ENCODE measurements at places on chromosomes 1 and 21.

- no peak for DNase-seq
These were observed 21.0 kb downstream of the OPRD1 start for GRCh38 chr1:28832966-28833365.

DNA sequence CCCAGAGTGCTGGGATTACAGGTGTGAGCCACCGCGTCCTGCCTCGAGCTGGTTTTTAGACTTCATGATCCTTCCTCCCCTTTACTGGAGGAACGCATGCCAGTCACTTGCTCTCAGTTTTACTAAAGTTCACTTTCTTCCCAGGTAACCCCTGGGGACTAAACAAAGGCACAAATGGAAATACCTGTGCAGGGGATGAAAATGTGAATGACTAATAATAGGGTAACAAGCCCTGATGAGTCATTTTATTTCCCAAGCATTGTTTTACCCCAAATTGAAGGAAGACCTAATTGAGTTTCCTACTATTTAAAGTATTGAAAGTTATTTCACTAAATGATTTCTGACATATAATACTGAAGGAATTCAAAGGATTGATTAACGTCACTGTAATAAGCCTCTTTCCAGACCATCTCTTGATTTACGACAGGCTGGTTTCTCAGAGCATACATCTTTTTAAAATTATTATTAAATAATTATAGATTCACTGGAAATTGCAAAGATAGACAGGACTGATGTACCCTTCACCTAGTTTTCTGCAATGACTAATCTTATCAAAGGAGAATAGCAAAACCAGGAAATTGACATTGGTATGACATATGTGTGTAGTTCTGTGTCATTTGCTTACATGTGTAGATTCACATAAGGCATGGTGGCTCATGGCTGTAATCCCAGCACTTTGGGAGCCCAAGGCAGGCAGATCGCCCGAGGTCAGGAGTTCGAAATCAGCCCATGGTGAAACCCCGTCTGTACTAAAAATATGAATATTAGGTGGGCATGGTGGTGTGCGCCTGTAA is 53.2 kb upstream of the SOD1 start:
- no peak for DNase-seq

DNA sequence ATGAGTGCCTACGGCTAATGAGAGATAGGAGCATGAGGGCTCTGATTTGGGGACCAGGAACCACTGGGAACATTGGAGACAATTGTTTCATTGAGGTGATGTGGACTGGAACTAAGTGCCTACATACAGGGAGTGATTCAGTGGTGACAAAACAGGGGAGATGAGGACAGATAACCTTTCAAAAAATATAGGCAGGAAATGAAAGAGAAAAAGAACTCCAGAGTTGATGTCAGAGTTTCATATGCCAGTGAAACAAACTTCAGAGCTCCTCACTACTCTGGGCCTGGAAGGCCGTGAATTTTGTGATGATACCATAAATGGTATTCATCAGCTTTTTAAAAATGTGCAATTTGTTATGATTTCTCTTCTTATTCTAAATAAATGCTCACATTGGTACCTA is 39.3 kb downstream of the FASLG start:
- DNase-seq: no peak

DNA sequence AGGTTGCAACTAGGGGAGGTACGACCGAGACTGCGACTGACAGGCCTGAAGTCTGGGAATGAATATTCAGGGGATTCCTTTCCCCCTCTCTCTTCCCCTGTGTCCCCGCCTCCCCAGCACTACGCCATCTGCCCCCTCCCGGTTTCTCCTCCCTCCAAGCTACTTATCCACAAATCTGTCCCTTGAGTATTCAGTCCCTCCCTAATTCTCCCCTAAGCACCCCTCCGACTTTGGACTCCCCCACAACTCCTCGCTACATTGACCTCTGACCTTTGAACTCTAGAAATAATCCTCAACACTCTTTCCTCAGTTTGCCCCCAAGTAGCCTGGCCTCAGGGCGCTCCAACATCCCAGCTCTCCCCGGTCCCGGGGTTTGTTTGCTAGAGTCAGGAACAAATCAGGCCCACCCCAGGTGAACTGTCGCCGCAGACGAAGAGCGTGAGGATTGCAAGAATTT is 393 bp downstream of the LYSMD1 start:
- DNase-seq: no peak

DNA sequence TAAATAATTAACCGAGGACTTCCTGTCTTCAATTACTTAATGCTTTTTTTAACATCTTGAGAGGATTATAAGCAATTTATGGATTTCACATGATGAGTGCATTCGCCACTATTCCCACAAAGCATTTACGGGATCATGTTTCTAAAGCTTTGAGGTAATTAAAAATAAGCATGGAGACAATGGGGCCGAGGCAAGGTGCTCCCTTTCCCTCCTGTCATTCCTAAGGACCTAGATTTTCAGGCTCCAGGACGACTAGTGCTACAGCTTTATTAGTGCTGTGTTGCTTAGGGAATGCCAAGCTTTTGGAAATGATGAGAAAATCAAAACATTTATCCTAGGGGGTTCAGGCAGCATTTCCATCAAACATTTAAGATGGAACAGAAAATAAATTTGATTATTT is 209.2 kb downstream of the KCTD3 start:
- no peak for DNase-seq

GRCh38 chr1:248851390-248851789 is 7.5 kb downstream of the ZNF692 start:
- DNase-seq: no peak

DNA sequence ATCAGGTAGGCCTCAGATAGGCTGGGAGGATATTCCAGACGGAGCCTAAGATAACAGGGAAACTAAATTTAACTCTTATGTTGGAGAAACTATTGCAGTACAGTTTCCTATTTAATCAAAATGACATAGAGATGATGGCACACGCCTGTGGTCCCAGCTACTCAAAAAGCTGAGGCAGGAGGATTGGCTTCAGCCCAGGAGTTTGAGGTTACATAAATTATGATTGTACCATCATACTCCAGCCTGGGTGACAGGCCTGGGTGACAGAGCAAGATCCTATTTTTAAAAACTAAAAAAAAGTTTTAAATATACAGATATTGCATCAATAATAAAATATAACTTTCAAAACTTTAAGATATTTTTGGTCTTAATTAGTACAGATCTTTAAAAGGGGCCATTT is 25.2 kb upstream of the TAL1 start:
- no peak for DNase-seq
